ENCODE measurements at places on chromosomes 11 and 22.

- H3K4me3 ChIP-seq = no peak overlapping the region
- peaks cover 34% of the 10 kb centered on the region for H3K4me1 ChIP-seq
- no peaks in the 10 kb centered on the region for H3K27me3 ChIP-seq
- DNase-seq = no peak
Observed at GRCh38 chr11:63911440-63911839, 5.5 kb downstream of the RCOR2 start.

GRCh38 chr11:17197431-17197898, 10.3 kb downstream of the PIK3C2A start:
- H3K27me3 ChIP-seq = no peaks in the 10 kb centered on the region
- H3K4me3 ChIP-seq = no peak overlapping the region
- DNase-seq = no peak
- H3K27ac ChIP-seq = no peak overlapping the region
- no peaks in the 10 kb centered on the region for H3K4me1 ChIP-seq
- H3K36me3 ChIP-seq = peaks cover 17% of the 10 kb centered on the region

DNA sequence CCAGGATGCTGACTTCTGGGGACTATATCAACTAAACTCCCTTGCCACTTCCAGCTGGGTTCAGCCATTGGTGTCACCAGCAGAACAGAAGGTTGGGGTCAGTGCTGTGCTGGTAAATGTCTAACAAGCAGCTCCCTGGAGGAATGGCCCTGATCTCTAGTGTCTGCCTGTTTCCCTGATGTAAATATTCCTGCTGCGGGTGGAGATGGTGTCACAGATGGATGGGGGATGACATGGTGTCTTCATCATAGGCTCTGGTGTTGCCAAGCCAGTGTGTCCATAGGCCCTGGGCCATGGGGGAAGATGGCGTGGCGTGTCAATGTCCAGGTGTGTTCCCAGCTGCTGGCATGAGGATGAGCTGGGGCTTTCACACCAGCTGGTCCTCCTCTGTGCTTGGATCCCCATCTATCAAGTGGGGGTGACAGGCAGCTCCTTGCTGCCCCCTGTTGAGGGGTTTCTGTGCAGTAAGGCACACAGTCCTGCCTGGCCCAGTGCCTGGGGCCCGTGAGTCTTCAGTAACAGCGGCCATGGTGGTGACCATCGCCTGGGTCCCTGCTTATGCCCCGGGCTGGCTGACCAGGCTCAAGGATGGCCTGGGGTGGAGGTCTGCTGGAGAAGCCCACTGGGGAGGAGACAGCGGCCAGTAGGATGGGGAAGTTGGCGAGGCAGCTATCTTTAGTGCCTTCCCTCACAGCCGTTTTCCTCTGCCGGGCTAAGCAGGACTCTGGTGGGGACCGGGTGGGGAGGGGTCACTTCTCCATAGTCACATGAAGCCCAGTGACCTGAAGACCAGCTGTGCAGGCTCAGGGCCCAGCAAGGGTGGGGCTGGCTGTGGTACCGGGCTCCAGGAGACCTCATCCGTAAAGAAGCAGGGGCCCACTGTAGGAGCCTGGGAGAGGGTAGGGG, 12.7 kb downstream of the RPL3 start:
- peaks cover 9% of the 10 kb centered on the region for H3K4me1 ChIP-seq
- DNase-seq = peak; percentile 59
- no peak overlapping the region for H3K27ac ChIP-seq

DNA sequence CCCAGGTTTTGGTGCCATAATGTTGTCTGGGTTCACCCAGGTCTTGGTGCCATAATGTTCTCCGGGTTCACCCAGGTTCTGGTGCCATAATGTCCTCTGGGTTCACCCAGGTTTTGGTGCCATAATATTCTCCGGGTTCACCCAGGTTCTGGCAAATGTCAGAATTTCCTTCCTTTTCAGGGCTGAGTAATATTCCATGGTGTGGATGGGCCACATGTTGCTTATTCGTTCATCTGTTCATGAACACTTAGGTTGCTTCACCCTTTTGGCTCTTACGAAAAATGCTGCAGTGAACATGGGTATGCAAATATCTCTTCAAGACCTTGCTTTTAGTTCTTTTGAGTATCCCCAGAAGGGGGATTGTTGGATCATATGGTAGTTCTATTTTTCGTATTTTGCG, 15.1 kb upstream of the GRAMD4 start:
- H3K4me3 ChIP-seq = no peak overlapping the region
- no peak for DNase-seq
- H3K36me3 ChIP-seq = peaks cover 7% of the 10 kb centered on the region
- H3K27ac ChIP-seq = no peak overlapping the region
- no peaks in the 10 kb centered on the region for H3K27me3 ChIP-seq
- H3K4me1 ChIP-seq = peaks cover 38% of the 10 kb centered on the region

All from common myeloid progenitor, CD34-positive (primary cell).